ENCODE measurements at places on chromosomes 5 and 9.

DNA sequence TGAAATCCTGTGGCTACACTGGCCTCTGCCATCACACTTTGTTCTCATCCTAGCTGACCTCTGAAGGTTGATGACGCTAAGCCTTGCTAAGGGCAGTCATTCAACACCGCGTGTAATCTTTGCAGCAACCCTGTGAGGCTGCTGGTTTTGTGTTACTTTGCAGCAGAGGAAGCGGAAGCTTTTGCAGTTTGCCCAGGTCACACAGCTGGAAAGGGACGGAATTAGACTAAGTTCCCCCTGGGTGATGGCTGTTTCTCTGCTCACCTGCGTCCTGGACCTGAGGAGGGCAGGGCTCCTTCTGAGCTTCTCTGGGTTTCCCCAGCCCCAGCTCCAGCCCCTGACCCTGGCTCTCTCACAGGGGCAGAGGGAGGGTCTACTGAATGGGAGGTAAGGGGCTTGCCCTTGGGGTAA lies 7.3 kb upstream of the SLC25A51 start:
- DNase-seq, result no peak

- DNase-seq, result no peak
These were observed 759 bp upstream of the SUSD1 start for GRCh38 chr9:112175796-112176315.

GRCh38 chr9:96117398-96118080 lies 184.4 kb downstream of the HSD17B3 start:
- DNase-seq, result no peak

DNA sequence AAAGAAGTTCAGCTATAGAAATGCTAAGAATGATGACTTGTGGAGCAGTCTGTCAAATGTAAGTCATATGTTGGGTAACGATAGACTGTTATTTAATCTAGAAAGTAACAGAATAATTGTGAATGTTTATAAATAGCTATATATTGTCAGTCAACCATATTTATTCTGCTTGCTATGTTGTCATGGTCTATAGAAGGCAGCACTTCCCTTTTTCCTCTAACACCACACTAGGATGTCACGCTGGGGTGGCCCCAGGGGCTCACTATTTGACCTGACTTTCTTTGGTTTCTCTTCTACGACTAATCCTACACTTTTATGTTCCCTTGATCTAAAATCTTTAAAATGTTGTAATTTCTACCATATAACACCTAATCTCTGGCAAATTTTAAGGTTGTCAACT lies 20.5 kb downstream of the ERAP2 start:
- no peak for DNase-seq

DNA sequence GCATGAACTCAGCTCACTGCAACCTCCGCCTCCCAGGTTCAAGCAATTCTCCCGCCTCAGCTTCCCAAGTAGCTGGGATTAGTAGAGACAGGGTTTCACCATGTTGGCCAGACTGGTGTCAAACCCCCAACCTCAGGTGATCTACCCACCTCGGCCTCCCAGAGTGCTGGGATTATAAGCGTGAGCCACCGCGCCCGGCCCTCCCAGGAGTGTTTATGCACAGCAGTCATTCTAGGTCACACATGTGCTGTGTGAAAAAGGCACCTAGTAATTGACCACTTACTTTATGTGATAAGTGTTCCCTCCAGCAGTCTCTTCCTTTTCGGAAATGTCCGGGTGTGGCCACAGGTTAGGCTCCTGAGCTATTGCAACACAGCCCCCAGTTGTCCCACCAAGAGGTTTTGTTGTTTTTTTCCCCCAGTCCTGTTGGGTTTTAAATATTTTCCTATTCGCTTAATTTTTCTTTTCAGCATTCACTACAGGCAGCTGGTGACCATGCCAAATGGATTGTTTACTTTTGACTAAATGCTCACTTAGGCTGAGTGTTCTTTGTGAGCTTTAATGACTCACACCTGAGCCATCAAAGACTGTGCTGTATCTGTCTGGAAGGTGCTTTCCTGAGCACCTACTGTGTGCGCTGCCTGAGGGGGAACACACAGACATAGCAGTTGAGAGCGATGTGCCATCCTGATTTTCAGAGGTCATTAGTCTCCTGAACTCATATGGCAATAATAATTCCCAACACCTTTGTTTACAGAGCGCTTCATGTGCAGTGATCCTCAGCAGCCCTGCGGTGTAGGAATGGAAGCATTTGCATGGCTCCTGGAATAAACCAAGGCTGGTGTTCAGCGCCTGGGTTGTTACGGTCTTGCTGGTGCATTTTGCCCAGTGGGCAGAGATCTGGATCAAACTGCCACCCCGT lies 94.3 kb downstream of the MVB12B start:
- no peak for DNase-seq

GRCh38 chr5:140569197-140569596 lies 4.6 kb downstream of the SLC35A4 start:
- no peak for DNase-seq

DNA sequence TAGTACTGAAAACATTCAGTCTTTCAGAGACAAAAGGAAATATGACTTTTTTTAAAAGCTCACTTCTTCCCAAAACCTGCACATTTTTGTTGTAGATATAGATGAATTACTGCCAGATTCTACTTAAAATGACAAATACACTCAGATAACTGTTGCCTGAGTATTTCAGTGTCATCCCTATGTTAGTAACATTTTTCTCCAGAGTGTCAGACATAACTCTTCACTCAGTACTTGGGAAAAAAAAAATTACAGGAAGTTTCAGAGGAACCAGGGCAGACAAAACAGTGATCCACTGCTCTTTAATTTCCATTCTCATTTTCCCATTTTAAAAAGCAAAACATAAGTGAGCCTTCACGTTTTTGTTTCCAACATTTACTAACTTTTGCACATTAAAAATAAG lies 79.3 kb upstream of the ITGA1 start:
- DNase-seq, result no peak

DNA sequence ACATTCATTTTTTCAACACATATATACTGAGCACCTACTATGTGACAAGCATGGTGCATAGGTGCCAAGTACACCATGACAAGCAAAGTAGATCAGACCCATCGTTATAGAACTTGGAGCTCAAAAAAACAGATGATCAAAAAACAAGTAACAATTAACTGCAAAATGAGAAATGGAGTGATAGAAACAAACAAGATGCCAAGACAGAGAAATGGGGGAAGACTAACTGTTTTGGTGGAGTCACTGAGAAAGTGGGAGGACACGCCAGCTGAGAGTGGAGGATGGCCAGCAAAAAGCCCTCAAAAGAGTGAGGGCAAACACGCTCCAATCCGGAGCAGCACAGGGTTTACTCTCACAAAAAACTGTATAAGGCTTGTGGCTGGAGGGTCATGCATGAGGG lies 50.6 kb downstream of the TTC39B start:
- DNase-seq, result no peak

GRCh38 chr9:129624947-129625346 lies 1.0 kb upstream of the NTMT1 start:
- DNase-seq, result no peak

DNA sequence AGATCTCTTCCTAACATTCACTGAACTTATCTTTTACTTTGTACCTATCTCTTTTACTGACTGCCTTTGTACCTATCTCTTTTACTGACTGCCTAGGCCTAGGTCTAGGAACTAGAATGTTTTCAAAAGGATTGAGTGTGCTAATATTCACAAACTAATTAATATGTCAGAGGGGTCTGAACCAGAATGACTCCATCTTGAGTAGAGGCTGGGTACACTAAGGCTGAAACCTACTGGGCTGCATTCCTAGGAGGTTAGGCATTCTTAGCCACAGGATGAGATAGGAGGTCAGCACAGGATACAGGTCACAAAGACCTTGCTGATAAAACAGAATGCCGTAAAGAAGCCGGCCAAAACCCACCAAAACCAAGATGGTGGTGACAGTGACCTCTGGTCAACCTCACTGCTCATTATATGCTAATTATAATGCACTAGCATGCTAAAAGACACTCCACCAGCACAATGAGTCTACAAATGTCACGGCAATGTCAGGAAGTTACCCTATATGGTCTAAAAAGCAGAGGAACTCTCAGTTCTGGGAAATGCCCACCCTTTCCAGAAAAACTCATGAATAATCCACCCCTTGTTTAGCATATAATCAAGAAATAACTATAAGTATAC lies 2.5 kb upstream of the RHOBTB3 start:
- no peak for DNase-seq

- DNase-seq, result no peak
These were observed 62.7 kb downstream of the CAVIN4 start for GRCh38 chr9:100640447-100641050.

- DNase-seq, result no peak
These were observed 211.4 kb downstream of the DEPDC1B start for GRCh38 chr5:60488466-60489130.

GRCh38 chr9:86052556-86053468 lies 46.5 kb downstream of the GOLM1 start:
- DNase-seq, result no peak

- DNase-seq, result no peak
These were observed 1195.9 kb downstream of the DTWD2 start for GRCh38 chr5:117792476-117792875.

GRCh38 chr9:129182625-129183494 lies 4.8 kb upstream of the IER5L start:
- no peak for DNase-seq

- DNase-seq, result no peak
These were observed 321.9 kb downstream of the EBF1 start for GRCh38 chr5:158777647-158778350.

DNA sequence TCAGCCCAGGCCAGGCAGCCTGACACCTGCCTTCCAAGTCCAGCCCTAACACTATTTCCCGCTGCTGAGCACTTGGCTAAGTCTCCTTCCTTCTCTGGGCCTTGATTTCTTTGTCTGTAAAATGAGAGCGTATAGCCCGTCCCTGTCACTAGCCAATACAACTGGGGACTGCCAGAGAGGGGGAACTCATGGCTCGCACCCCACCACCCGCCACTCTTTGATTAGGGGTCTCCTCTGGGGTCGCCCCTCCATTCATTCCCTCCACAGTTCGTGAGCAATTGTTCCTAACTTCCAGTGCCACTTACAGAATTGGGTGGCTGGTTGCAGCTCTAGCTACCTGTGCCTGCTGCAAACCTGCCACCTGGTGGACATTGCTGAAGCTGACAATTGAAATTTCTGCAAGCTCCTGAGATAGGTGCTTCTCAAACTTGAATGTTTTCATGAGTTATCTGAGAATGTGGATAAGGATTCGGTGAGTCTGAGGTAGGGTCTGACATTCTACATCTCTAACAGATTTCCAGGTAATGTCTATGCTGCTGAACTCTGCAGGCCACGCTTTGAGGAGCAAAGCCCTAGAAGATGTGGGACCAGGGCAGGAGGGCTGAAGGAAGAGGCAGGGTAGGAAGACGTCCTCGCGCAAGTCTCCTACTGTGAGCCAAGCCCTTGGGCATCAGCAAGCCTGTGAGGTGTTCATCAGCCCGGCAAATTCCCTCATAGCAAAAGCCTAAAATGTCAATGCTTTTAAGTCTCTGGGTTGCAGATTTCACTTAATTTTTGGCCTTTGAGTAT lies 13.3 kb upstream of the RECK start:
- no peak for DNase-seq

- no peak for DNase-seq
These were observed 155.5 kb upstream of the GRIN3A start for GRCh38 chr9:101893661-101894646.

GRCh38 chr5:140391732-140392131 lies 9.9 kb upstream of the ANKHD1 start:
- DNase-seq, result no peak

GRCh38 chr5:123176938-123177275 lies 87.9 kb downstream of the PRDM6 start:
- no peak for DNase-seq

DNA sequence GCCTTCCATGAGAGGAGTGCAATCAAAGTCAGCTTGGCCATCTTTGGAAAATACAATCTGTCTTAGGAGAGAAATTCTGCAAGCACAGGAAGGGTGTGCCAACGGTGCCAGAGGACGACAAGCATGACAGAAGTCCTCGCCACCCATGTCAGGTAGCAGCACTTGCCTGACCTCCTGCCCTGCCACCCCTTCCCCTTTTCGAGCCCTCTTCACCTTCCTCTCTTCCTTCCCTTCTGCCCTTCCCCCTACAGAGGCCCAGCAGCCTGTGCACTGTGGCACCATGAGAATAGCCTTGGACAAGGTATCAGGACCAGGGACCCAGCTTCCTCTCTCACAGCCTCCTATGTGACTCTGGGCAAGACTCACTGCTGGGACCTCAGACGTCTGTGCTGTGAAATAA lies 5.3 kb upstream of the UBE2QL1 start:
- no peak for DNase-seq

- no peak for DNase-seq
These were observed 89.2 kb downstream of the ANKRD33B start for GRCh38 chr5:10653043-10653442.

DNA sequence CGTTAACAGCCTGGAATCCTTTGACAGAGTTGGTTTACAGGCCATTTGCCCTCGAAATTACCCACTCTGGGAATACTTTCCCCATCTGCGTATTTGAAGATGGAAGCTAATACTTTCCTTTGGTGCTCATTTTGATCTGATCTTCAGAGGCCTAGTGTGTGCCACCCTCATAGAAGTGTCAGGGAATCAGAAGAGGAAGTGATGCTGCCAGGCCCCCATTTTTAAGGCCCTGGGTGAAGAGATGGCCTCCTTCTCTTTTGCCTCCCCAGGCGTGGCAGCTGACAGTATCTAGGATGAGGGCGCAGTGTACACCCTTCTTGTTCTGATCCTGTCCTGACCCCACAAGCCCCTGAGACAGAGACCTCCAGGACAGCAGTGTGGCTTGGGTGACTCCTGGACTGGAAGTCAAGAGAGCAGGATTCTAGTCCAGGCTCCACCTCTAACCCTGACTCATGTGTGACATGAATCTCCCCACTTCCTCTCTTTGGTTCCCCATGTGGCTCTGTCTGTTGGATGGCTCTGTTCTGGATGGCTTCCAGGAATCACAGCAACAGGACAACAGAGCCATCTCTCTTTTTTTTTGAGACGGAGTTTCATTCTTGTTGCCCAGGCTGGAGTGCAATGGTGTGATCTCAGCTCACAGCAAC lies 27.8 kb downstream of the CSF1R start:
- DNase-seq, result no peak

- no peak for DNase-seq
These were observed 69.2 kb downstream of the CDH18 start for GRCh38 chr5:19918780-19919179.

DNA sequence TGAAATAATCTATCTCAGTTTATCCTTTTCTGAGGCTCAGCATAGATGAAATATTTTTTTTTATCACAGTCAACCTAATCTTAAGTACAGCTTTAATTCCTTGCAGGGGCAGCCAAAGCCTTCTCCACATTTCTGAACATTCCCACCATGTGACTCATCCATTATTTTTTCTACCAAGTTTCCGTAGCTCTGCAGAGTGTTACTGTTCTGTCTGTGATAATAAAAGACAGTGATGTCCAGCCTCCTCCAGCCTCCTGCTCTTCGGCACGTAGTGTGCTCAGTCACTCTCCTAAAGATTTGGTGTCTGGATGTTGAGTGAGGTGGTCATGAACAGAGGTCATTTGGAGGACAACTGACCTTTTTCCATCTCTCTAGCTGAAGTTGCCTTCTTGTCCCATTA lies 338.1 kb upstream of the ADAMTS16 start:
- DNase-seq, result no peak

GRCh38 chr9:136309101-136309801 lies 5.4 kb upstream of the CCDC187 start:
- DNase-seq, result no peak
